ENCODE measurements at places on chromosomes 11 and 22.

DNA sequence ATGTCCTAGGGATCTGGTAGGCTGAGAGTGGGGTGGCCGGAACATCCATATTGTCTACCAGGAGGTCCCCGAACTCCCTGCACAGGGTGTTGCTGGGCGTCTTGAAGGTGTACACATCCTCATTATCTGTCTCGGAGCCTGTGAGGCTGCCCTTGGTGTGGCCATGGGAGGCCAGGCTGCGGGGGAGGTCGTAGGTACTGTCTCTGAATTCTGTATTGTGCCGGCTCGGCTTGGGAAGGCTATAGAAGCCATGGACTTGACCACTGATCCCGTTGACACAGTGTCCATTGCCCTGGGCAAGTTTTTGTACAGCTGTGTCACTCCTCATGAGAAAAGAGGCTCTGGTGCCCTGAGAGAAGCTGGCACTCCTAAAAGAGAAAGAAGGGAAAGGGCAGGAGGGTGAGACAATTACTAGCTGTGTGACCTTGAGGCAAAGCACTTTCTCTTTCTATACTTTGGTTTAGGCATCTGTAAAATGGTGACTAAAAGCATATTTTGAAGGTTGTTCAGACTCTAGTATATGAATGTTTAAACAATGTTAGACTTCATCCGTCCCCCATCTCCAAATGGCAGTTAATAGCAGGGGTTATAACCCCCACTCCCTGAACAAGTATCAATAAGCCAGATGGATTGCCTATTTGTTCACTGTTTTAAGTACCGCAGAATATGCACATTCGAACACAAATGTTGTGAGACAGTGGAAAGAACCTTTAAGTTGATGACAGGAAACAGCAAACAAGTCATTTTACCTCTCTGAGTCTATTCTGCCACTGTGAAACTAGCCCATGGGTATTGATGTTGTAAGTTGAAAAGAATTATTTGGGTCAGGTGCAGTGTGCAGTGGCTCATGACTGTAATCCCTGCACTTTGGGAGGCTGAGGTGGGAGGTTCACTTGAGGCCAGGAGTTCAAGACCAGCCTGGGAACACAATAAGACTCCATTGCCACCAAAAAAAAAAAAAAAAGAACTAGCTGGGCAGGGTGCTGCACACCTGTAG lies 38.3 kb downstream of the USP35 start:
- DNase-seq: no peak

DNA sequence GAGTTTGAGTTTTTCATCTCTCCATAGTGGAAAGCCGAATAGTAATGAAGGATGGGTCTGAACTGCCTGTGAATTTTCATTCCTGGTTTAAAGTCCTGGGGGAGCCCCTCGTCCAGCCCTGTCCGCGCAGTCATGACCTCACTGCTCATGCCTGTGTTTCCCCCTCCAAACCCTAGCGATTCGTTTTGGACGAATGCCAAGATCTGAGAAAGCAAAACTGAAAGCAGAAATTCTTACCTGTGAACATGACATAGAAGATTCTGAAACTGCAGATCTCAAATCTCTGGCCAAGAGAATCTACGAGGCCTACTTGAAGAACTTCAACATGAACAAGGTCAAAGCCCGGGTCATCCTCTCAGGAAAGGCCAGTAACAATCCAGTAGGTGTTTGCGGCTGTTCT lies 30.5 kb downstream of the CDPF1 start:
- no peak for DNase-seq

DNA sequence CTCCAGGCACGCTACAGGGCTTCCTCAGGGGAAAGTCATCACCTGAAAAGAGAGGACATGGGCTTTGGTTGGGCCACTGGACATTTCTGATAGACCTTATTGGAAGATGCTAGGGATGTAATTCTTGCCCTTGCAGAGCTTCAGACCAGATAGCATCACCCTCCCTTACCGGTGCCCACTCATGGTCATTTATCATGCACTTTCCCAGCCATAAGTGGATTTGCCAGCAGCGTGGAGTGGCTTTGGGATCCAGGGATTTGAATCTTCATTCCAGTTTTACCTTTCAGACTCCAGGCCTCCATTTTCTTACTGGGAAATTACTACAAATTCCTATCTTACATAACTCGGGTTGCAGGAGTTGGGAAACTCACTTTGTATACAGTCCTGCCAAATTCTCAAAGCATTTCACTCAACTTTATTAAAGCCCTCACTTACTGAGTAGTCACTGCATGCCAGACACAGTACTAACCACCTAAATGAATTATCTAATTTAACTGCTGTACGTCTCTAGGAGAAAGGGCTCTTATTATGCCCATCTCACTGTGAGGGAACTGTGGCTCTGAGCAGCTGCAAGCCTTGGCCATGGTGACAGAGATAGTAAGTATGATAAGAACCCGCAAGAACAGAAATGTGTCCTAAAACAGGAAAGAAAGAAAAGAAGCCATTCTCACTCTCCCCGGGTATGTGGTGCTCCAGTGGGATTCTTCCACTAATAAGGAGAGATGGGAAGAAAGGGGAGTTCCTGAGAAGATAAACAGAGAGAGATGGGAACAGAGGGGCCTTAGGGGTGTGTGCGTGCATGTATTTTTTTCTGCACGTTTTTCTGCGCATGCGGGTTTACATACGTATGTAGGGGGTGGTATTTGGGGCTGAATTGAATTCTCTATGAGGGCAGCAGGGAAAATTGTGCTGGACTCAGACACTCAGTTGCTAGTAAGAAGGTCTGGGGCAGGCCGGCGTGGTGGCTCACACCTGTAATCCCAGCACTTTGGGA lies 9.7 kb downstream of the CHRM1 start:
- no peak for DNase-seq

DNA sequence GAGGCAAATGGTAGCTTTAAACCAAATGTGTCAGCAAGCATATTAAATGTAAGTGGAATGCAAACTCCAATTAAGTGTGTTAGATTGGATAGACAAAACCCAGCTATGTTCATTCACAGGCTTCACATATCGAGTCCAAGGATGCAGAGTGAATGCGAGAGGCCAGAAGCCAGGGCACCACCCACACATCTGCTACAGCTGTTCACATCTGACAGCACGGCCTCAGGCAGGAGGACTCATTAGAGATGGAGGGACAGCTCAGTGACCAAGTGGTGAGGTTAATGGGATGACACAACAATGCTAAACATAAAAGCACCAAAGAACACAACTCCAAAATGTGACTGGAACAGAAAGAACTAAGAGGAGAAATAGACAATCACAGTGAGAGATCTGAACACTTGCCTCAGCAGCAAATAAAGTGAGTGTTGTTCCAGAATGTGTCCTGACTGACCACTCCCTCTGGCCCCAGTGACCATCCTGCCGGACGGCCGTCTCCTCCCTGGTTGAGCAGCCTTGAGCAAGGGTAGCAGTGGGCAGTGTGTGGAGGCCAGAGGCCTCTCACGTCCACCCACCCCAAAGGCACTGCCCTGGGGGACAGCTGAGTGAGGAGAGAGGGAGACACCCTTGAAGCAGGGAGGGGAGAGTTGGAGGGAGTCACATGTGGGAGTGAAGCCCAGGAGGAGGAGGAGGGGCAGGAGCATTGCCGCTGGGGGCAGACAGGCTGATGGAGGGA lies 23.8 kb downstream of the ALG12 start:
- no peak for DNase-seq

- DNase-seq: peak; percentile 73
These were observed 14.7 kb downstream of the ABTB2 start for GRCh38 chr11:34343153-34343552.

- no peak for DNase-seq
These were observed 32.3 kb upstream of the ME3 start for GRCh38 chr11:86704710-86705109.

- no peak for DNase-seq
These were observed 160.0 kb downstream of the ST3GAL4 start for GRCh38 chr11:126515501-126515900.

DNA sequence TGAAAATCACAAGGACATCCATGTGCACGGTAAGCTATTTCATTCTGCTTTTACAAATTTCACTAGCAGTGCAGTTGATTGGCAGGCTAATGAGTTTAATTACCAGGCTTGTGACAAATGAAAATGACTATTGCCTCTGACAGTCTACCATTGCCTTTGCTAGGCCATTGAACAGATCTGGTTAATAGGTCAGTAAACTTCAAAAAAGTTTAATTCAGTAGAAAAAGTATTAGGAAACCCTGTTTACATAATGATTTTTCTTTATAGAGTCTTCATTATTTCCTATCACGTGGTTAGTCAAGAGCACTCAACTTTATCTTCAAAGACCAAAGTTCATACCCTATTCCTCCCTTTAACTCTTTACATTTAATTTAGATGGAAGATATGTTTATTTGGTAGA lies 77.0 kb downstream of the PRMT3 start:
- no peak for DNase-seq

DNA sequence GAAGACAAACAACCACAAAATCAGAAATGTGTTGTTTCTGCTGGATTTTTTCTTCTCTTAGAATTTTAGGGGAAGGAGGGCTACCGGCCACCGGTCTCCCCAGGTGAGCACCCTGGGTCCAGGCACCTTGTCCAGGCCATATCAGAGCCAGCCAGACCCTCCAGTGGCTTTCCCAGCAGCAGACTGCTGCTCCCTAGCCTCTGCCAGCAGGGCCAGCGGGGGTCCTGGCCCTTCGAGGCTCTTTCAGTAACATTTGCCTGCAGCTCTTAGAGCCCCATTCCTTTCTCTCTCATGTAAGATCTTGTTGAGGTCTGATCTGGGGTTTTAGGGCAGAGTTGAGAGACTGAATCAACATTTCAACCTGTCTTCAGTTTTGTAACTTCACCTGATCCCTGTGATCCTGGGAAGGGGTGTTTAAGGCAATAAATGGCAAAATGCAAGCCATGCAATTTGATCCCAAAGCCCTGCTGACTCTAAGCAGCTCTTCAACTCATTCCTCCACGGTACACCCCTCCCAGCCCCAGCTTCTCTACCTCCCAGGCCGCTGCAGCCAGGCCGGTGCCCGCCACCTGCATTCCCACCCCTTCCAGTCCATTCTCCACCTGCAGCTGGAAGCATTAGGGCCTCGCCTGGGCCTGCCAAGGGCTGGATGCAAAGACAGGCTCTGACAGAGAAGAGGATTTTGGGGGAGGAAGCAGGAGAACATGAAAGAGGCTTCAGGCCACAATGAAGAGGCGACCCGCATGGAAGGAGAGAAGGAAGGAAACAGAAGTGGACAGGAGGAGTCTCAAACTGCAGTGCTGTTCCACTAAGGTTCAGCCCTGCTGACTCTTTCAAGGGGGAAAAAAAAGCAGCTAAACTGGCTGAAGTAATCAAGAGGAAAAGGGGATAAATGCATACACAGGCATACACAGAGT lies 113.0 kb upstream of the FGF3 start:
- DNase-seq: no peak

DNA sequence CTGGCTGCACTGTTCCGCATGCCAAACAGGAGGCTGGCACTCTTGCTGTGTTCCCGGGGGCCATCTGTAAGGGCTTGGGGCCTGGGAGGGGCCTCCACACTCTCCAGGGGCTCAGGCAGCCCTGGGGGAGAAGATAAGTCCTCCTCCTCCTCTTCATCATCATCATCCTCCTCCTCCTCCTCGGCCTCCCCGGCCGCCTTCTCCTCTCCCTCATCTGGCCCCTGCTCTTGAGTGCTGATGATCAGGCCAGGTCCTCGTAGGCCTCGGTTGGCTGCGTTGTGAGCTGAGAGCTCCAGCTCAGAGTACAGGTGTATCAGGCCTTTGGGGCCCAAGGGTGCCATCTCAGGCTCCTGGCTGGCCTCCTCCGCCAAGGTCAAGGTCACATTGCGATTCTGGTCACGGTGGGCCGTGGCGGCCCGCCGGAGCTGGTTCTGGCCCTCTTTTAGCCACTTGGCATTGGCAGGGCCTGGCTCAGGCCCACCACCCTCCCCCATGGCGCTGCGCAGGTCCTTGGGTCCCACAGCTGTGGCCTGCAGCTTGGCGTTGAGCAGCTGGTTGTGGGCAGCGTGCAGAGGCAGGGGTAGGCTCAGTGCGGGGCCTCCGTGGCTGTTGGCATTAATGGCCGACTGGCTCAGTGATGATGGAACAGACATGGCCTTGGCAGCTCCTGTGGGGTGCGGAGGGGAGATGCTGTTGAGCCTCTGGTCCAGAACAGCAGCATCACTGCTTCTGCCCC lies 8.0 kb downstream of the APBB1 start:
- no peak for DNase-seq

DNA sequence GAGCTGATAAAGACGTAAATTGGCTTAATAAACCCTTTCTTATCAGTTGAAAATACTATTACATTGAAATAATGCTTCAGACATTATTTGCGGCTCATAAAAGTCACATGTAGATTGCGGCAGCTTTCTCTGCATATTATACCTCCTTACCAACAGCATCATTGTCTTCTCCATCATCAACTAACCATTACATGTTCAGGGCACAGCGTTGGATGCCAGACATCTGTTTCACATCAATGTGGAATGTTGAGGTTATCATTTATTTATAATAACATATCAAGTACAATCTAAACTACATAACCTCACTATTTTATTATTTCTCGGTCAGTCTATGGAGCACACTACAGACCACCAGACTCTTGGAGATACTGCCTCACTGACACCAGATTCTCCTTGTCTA lies 573.8 kb upstream of the FAT3 start:
- DNase-seq: no peak

GRCh38 chr22:36433318-36434231 lies 45.8 kb upstream of the MYH9 start:
- DNase-seq: no peak

DNA sequence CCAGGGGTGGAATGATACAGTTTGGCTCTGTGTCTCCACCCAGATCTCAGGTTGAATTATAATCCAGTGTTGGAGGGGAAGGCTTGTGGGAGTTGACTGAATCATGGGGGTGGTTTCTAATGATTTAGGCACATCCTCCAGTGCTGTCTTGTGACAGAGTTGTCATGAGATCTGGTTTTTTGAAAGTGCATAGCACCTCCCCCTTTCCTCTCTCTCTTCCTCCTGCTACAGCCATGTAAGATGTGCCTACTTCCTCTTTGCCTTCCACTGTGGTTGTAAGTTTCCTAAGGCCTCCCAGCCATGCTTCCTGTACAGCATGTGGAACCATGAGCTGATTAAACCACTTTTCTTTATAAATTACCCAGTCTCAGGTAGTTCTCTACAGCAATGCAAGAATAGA lies 45.1 kb downstream of the THAP12 start:
- no peak for DNase-seq

GRCh38 chr11:78664636-78665035 lies 90.0 kb upstream of the NARS2 start:
- DNase-seq: no peak

DNA sequence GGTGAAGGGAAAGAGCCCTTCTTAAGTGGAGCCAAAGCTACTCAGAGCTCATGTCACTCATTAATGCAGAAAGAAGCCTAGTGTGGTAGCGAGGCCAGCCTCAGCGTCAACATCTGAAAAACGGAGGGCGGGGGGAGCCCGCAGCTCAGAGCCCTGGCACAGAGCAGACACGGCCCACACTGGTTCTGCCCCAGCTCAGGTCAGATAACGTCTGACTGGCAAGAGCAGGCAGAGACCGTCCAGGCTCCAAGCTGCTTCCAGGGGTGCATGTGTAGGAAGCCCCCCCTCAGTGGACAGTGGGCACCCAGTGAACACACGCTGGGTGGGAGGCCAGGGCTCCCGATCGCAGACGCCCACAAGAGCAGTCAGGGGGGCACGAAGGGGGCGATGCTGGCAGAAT lies 100.8 kb downstream of the SHANK2 start:
- DNase-seq: no peak

- DNase-seq: no peak
These were observed 32.2 kb downstream of the CYTH4 start for GRCh38 chr22:37314315-37315074.

- peak; percentile 38 for DNase-seq
These were observed 148.5 kb downstream of the GRIK4 start for GRCh38 chr11:120660024-120660565.

- peak; percentile 90 for DNase-seq
These were observed 902 bp downstream of the RASGRP2 start for GRCh38 chr11:64742889-64743590.

Measured in AG08395 (cell line).